Effector CD8-positive, alpha-beta T cell (primary cell): ENCODE measurements at places on chromosomes 13 and 19.

DNA sequence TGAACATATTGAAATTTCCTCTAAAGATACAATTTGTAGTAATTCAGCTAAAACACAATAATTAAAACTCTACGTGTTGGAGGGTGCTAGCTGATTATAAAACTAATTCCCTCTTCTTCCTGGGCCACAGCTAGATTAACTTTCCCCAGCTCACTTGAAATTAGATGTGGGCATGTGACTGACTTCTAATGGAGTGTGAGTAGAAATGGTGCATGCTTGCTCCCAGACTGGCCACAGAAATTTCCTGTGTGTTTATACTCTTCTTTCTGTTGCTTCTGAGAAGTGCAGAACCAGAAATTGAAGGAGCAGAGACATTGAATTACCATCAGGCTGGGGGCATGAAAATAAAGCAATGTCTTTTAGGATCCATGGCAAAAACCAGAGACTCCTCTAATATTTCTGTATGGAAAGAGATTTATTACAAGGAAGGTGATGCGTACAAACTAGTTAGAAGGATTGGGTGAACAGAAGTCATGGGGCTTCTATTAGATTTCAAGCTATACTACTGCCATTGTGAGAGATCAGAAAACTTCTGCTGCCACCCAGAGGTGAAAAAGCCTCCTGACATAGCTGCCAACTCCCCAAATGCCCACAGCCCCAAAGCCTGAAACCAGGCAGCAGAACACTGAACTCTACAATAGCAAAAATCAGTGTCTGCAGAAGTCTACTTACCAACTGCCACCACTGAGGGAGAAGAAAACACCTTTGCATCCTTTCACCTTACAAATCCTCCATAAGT lies 379.2 kb upstream of the MIR17HG start:
- DNase-seq: no peak

DNA sequence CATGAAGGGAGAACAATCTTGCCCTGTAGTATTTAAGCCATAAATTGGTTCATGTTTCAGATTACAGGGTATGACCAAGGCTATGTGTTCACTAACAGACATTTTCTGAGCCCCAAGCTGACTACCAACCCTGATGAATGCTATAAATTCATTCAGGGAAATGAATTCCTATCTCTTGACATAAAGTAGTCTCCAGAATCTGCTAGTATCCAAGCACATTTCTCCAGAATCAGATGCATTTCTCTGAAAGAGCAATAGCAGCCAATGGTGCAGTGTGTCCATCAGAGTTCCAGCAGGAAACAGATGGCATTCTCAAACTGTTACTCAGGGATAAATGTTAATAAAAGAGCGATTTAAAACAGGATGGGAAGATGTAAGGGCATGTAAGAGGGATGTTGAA lies 226.4 kb downstream of the COG6 start:
- no peak for DNase-seq

DNA sequence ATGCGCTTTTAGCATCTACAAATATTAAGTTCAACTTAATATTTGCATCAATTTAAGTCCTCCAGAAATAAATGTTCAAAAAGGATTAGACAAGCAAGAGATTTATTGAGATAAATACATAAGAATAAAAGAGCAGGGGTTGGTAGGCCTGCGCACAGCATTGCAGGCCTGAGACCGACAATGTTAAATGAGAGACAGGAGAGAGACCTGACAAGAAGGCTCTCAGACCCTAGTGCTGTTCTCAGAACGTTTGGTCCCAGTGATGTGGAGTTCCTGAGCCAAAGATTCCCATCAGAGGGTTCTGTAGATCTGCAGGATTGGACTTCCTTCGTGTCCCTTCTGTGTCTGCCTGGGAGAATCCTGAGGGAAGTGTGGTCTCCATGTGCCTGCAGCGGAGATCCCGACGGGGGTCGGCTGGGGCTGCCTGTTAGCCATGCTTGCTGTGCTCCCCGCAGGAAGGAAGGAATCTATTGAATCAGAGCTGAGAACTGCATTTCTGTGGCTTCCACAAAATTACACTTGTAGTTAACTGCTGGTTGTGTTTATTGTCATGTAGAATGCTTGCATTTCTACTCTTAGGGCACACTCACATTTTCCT lies 369.9 kb upstream of the SLC10A2 start:
- no peak for DNase-seq

GRCh38 chr13:30502237-30502636 lies 36.5 kb upstream of the HMGB1 start:
- no peak for DNase-seq

DNA sequence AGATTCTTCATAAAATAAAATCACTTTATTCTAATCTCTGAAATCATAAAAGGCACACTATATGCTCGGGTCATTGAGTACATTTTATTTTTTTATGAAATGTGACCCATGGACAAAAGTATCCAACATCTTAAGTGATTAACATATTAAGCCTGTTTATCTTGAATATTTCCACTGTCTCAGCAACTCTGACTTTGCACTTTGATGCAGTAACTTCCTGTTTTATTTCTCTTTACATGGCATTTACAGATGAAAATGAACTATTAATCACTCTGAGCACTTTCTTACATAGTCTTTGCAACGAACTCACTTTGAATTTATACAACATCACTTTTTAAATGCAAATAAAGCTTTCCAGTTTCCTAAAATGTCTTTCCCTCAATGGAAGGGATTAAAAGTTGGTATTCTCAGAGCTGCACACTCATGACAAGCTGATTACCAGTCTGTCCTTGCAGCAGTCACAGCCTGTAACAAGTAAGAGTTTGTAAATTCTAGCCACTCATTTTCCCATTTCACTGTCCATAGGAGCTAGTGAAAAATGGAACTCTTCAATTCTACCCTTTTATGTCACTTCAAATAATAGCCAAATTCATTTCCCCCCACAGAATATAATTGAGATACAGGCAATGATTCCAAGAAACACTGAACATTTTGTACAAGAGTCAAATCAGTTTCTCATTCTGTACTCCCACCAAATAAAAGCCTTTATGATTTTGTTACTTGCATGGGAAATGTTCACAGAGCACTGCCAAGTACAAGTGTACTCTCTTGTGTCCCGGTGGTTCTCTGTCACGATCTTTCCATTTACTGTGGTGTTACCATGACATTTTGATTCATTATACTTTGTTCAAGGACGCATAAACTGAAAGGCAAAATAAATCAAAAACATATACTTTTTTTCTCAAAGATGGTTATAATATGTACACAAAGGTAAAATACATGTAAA lies 1968.9 kb downstream of the PCDH9 start:
- no peak for DNase-seq

DNA sequence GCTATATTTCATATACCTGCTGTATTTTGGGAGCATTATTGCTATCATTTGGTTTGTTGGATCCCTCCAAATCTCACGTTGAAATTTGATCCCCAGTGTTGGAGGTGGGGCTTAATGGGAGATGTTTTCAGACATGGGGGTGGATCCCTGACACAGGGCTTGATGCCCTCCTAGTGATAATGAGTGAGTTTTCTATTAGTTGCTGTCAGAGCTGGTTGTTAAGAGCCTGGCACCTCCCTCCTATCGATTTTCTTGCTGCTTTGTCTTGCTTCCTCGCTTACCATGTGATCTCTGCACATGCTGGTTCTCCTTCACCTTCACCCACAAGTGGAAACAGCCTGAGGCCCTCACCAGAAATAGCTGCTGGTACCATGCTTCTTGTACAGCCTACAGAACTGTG lies 259.9 kb upstream of the STARD13 start:
- DNase-seq: no peak

- DNase-seq: no peak
Measured at GRCh38 chr13:36997716-36998427, 1.3 kb downstream of the ALG5 start.

GRCh38 chr19:17419154-17419620 lies 660 bp upstream of the MVB12A start:
- DNase-seq: no peak

DNA sequence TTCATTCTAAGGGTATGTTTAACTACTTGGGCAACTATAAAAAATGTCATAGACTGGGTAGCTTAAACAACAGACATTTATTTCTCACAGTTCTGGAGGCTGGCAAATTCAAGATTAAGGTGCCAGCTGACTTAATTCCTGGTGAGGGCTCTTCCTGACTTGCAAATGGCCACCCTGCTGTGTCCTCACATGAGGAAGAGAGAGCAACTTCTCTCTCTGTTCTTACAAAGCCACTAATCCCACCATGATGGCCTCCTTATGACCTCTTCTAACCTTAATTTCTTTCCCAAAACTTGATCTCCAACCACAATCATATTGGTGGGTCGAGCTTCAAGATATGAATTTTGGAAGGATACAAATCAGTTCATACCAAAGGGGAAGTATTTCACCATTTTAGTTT lies 399.0 kb downstream of the DCT start:
- no peak for DNase-seq

DNA sequence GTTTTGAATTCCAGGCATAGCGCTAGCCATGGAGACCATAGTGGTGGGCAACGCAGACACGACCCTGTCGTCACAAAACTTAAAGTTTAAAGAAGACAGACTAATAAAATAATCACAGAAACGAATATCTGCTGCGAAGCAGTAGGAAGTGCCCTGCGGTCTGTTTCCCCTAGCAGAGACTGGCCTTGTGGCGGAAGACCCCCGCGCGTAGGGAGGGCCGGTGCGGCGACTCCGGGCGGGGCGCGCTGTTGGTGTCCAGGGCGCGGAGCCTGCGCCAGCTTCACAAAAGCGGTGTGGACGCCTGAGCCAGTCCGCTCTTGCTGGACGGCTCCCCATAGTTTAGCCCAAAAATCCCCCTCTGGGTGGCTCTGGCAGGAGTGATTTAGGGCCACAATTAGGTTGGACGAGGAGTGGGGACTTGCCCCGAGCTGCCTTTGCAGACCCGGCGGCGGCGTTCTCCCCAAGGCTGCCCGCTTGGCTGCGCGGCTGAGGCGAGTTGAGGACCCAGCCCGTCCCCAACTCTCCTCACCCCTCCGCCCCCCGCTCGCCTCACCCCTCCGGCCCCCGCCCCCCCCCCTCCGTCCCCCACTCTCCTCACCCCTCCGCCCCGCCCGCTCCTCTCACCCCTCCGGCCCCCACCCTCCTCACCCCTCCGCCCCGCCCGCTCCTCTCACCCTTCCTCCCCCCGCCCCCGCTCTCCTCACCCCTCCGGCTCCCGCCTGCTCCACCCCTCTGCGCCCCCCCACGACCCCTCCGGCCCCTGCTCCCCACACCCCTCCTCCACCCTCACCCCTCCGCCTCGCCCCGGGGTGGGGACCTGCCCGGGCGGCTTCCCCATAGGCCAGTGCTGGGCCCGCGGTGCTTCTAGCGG lies 14.2 kb upstream of the LATS2 start:
- DNase-seq: no peak

- DNase-seq: no peak
Measured at GRCh38 chr13:22018076-22018835, 347.4 kb downstream of the FGF9 start.

GRCh38 chr13:73337532-73337931 lies 278.7 kb downstream of the KLF5 start:
- DNase-seq: no peak

- no peak for DNase-seq
Measured at GRCh38 chr19:50266896-50267295, 62.3 kb downstream of the KCNC3 start.

DNA sequence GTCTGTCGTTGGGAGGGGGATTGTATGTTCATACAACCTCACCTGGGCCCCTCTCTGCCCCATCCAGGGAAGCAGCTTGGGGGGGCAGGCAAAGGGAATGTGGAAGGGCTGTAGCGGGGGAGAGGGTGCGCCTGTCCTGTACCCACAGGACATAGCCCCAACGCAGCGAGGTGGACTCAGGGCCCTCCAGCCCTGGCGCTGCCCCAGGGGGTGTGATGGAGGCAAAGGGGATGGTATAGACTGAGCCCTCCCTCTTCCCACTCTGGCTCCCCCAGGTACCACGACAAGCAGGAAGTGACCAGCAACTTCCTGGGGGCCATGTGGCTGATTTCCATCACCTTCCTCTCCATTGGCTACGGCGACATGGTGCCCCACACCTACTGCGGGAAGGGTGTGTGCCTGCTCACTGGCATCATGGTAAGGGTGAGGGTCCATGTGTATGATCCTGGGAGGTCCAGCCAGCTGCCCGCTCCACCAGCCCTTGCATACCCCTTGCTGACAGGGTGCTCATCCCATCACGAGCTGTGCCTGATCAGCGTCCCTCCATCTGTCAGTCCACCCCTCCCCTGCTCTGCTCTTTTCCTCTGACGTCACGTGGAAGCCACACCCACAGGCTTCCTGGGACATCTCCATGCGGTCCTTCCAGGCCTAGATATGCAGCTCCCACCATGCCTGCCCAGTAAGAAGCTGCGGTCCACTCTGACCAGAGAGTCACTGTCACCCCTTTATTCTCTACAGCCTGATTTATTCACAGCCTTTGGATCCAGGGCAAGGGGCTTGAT lies 18.3 kb downstream of the KCNN1 start:
- no peak for DNase-seq
